Left renal pelvis (tissue), 4 donors: ENCODE measurements at places on chromosomes 1 and 21. TPM values are rescaled to one million over a fixed set of nuclear protein-coding genes. Genes with fewer than 3 reads are reported as not detected.

GRCh38 chr1:202143011-202143767 lies 1.3 kb downstream of the ARL8A start:
- DNase-seq = no peak

LAMB3 gene
- polyA plus RNA-seq = 1.8 TPM

GRCh38 chr1:15038232-15039016 lies 115.1 kb upstream of the TMEM51 start:
- no peak for DNase-seq

DNA sequence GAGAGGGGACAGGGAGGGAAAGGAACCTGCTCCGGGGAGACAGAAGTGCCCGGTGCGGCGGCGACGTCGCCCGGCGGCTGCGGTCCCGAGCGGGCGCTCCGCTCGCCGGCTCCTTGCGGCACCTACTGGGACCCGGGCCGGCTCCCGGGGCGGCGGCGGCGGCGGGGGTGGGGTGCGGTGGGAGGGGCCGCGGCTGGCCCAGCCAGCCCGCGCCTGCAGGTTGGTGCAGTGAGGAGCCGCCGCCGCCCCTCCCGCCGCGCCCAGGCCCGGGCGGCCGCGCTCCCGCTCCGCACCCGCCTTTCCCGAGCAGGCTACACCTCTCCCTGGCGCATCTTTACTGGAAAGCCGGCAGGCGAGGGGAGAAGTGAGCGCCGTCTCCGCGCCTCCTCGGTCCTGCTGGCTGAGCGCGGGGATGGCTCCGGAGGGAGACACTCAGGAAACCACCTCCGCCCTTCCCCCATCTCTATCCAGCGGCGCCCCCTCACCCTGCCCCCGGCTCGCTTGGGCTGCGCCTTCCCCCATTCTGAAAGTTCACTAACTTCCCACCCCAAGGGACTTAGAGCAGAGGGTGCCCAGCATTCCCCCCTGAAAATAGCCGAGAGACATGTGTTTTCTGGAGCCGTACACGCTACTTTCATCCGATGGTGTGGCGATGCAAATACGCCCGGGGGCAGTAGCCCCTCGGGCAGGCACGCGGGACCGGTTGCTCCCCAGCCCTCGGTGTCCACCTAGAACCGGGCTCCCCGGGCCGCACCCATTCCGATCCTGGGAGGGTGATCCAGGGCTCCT lies at the start of gene PLD5:
PLD5 (minus strand) TSS at position 127 of the 789 bp plus-strand sequence.
- DNase-seq = no peak

DNA sequence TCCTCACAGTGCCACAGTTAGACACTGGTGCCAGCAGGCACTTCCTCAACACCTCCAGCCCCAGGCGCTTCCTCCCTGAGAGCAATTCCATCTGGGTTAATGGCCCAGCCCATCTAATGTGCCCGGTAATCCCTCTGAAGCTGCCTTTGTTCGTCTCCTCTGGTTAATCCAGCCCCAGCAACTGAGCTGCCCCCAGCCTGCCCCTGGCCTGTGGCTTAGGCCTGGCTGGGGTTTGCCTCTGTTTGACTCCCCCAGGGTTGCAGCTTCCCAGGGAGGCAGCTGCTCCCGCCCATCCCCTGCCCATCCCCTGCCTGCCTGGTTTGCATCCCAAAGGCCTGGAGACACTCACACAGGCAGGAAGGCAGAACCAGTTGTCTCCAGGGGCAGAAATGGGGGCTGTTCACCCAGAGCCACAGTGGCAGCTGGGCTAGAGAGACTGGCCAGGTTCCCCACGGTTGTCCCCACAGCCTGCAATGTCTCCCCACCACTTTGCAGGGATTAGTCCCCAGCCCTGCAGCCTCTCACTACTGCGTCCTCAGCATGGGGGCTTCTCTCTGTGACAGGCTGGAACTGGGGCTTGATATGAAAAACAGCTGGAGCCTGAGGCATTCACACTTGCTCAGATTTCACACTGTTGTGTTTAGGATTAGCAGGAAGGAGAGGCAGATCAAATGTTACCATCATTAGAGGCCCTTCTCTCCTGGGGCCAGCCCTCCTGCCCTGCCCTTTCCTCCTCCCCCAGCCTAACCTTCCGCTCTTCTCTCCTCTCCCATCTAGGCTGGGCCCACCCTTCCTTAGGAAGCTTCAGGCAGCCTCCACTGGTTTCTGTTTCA lies 120.2 kb downstream of the TLR5 start:
- DNase-seq = no peak

DNA sequence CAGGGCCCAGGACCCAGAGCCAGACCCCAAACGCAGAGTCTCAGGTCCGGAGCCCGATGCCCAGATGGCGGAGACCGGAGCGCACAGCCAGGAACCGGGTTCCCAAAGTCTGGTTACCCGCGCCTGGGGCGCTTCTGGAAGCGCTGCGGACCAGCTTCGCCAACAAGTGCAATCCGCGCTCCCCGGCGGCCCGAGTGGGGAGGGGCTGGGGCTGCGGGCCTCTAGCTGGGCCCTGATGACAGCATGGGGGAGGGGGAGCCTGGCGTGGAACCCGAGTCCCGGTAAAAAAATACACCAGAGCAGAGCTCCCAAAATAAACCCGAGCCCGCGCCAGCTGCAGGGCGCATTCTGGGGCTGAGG lies 494 bp downstream of the NT5C1A start:
- DNase-seq = no peak

- DNase-seq = no peak
Measured at GRCh38 chr1:110476028-110476765, 25.2 kb downstream of the PROK1 start.

DNA sequence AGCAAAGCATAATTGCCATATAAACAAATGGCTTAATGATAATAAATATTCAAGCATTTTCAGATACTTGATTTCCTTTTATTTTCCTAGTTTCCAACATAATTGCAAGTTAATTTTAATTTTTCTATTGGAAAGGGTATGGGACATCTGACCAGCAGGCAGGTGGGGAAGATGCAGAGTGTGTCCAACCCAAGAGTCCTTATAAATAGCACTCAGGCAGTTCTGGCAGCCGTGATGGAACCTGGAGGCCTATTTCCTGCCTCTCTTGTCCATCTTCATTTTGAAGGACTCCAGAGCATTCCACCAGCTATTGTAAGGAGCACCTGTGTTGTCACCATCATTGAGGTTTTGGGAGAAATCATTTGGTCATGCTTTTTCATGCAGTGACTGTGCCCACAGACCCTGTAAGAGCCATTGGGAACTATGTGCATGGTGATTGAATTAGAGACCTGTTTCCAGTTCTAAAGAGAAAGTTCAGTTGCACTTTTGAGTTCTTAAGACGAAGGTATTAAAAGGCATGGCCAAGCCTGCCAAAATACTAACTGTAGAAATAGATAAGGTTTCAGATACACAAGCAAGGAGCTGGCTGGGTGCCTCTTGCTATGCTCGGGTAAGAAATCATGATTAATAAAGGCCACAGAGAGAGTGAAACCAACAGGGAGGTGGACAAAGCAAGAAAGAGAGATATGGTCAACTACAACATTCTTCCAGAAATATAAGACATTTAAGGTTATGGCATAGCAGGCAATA lies 92.3 kb downstream of the SPATA46 start:
- DNase-seq = no peak

DNA sequence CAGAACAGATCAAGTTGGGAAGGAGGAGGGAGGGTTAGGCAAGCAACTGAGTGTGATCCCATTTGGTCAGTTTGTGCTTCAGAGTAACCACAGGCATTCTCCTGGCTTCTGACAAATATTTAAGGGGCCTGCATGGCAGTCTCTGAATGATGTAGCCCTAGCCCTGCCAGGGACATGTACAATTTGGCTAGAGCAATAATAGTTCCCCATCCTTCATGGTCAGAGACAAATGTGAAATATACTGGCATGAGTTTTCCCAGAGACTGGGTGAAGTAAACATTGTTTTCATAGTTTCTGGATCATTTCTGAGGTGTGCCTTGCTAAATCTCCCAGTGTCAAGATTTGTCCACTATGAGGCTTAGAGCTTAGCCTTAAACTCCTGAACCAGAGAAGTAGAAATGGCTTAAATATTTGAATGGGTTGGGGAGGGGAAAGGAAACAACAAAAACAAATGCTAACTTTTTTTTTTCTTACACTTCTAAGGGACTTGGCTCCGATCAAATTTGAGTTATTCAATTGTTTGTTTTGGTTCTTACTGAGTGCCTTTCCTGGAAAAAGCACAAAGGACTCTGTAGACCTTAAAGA lies 42.0 kb upstream of the UBE2U start:
- DNase-seq = no peak

- no peak for DNase-seq
Measured at GRCh38 chr1:29218223-29218622, 12.5 kb downstream of the MECR start.

GRCh38 chr1:22826604-22827580 lies 116.3 kb downstream of the EPHB2 start:
- peak; percentile 54 for DNase-seq

DNA sequence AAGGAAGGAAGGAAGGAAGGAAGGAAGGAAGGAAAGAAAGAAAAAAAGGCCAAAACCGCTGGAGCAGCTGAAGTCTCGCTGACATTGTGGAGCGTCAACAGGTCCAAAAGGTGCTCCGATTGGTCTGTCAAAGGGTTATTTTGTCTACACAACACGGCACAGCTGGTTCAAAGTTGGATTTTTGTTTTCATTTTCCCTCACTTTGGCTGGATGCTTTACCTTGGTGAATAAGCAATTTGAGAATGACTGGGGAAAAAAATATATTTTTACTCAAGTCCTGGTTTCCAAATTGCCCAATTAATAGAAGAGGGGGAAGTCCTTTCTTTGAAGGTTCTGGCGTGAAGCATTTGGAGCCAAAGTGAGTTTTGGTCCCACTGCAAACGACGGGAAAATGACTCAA lies 19.3 kb upstream of the PAX7 start:
- DNase-seq = no peak

RHBG gene
- polyA plus RNA-seq = 26.3 TPM

- DNase-seq = peak; percentile 26
Measured at GRCh38 chr1:62746086-62746808, 37.7 kb upstream of the ATG4C start.

DNA sequence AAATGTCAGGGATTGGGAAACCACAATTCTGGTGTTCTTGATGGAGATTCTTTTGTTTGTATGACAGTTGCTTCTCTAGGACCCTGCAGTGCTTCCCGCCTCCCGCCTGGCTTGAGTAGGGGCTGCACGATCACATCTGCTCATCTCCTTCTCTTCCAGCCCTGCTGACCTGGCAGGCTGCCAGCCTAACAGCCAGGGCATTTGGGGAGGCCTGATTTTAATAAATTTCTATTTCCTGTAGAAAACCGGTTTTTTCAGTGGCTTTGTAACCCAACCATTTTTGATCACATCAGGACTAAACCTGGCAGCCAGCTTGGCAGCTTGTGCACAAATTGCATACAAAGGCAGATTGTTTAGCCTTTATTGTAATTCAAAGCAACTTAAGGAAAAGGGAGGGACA lies 78.9 kb downstream of the UBE2U start:
- peak; percentile 36 for DNase-seq

SCMH1 gene
- 39.2 TPM for polyA plus RNA-seq

DNA sequence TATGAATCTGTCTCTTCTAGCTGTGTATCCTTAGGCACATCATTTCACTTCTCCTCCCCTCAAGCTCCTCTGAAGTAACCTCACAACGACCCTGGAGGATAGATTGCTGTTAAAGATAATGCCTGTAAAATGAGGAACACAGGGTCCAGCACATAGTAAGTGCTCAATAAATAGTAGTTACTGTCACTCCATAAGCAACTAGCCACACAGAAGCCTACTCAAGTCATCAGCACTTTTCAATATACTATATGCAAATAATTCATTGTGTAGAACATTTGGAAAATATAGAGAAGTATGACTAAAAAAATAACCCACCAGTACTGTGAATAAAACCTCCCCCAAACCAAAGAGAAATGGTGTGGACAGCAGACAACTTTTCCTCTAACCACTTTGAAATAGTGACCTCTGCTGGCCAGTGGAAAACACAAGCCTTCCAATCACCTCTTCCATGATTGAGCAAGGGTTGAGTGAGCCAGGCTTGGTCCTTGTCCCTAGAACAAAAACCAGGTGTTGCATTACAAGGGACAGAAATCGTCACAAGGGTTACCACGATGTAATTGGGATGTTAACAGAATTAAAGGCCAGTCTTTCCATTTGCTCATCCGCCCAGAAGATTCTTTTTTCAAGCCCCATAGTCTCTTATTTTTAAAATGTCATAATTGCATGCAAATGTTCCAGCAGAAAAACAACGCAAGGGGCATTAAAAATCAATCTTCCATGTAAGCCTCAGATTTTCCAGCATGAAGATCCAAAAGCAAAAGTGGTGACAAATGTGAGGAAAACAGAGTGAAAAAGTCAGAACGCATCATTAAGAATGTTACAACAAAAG lies 15.7 kb upstream of the GLIS1 start:
- no peak for DNase-seq

- no peak for DNase-seq
Measured at GRCh38 chr21:45562402-45562801, 20.2 kb upstream of the SLC19A1 start.

DNA sequence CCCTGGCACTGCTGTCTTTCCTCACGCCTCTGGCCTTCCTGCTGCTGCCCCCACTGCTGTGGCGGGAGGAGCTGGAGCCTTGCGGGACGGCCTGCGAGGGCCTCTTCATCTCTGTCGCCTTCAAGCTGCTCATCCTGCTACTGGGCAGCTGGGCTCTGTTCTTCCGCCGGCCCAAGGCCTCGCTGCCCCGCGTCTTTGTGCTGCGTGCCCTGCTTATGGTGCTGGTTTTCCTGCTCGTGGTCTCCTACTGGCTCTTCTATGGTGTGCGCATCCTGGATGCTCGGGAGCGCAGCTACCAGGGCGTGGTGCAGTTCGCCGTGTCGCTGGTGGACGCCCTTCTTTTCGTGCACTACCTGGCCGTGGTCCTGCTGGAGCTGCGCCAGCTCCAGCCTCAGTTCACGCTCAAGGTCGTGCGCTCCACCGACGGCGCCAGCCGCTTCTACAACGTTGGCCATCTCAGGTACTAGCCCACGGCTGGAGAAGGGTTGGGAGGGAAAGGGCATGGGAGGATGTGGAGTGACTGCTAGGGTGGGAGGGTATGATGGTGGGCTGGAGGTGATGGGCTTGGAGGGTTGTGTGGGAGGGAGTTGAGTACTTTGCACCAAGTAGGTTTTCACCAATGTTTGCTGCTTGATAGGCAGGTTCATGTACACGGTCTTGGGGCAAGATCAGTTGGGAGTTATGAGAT lies 18.9 kb downstream of the VANGL2 start:
- DNase-seq = no peak
